ENCODE measurements at places on chromosomes 1 and 21.

- DNase-seq = no peak
Observed at GRCh38 chr1:169110689-169111447, 4.4 kb downstream of the ATP1B1 start.

DNA sequence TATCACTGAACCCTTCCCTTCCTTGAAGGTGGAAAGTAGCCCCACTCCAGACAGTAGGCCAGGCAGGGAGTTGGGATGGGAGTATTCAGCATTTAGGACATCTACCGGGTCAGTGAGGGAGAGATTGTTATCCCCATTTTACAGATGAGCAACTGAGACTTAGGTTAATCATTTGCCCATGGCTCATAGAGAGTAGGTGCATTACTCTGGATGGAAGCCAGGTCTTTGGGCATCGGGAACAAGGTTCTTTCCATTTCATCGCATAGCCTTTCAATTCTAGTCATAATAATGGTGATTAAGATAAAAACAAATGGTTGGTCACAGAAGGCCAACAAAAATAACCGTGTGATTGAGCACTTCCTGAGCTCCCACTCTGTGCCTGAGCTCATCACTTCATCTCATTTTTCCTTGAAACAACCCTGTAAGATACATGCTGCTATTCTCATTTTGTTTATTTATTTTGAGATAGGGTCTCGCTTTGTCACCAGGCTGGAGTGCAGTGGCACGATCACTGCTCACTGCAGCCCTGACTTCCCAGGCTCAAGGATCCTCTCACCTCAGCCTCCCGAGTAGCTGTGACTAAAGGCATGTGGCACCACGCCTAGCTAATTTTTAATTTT lies 64.8 kb downstream of the NAV1 start:
- no peak for DNase-seq

DNA sequence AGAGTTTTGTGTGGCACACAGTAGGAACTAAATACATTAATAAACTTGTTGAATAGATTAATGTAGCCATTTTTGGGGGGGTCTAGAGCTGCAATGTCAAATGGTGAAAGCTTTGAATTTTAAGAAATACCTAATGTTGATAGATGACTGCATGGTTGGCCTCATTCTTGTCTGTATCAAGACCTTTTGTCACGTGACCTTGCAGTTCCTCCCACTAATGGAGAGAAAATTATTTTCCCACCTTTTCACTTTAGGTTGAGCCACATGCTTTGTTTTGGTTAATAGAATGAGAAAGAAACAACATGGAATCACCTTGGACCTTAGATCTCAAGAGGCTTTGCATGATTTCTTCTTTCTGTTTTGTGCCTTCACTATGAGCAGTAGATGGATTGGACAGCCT lies 223.6 kb upstream of the DEPDC1 start:
- no peak for DNase-seq

DNA sequence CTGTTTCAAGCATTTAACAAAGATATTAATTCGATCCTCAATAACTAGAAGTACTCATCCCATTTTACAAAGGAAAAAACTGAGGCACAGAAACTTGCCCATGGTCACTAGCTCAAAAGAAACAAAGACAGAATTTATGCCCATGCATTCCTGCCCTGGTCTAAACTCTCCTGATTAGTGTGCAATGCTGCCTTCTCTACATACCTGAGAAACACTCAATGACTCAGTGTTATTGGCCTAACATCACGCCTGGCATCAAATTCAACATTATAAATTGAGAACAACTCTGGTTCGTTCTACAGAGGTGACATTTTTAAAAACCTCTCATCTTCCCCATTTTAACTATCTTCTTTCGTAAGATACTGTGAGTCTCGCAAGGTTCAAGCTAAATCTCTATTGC lies 5.2 kb downstream of the APP start:
- DNase-seq = no peak

- no peak for DNase-seq
Observed at GRCh38 chr1:174974711-174975119, 25.0 kb upstream of the CACYBP start.

- DNase-seq = no peak
Observed at GRCh38 chr1:111604931-111605330, 14.7 kb upstream of the RAP1A start.

DNA sequence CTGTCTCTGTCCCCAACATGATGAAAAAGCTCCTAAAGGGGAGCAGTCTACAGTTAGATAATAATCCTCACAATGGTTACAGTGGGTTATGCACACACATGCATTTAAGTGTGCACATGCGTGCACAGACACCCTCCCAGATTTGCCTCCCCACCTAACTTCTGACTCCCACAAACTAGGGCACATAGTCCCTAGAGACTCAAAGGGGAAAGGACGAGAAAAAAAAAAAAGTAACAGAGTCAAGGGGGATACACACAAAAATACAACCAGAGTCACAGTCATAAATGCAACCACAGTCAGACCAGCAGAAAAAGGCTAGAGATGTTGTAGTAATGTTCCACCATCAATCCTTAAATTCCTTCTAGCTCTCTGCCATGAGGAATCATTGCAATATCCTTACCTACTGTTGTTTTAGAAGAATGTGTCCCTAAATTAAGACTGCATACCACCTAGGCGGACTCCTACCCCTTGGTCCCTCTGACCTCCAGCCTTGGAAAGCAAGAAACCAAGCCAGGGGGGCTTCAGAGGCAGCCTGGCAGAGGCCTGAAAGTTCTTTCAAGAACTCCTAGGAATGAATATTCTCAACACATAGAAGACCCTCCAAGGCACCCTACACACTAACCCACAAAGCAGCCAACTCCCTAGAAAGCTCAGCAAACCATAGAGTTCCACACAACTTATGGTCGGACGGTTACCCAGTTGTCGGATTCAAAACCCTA lies 1.3 kb downstream of the CRTC2 start:
- no peak for DNase-seq

DNA sequence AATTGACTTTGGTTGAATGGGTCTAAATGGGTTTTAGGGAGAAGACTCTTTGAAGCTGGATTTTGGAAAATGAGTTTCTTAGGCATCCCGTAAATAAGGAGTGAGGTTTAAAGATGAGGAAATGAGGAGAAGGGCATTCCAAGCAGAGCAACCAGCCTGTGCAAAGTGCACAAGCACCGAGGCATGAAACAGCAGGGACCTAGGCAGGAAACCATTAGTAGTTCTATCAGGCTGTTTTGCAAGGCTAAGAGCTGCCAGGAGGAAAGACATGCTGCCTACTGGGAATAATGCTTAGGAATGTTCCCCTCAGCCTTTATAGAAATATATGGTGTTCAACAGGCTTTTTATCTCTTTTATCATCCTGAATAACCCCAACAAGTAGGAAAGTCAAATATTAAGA lies 153.1 kb upstream of the FGGY start:
- DNase-seq = no peak

DNA sequence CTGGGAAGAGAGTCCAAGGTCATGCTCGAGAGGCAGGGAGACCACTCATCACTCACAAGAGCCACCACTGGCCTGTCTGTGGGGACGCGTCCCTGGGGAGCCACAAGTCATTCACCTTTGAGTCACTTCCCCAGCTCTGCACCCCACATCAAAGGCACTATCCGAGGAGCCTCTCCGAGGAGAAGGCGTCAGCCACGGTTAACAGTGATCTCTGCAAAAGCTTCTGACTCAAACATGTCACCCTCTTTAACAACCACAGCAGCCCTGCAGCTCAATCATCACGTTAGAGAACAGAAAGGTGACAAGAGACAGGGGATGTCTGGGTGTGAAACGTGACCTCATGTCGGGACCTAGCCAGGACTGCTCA lies 9.0 kb downstream of the LRRC47 start:
- DNase-seq = no peak

GRCh38 chr1:209900734-209901133 lies 37.3 kb upstream of the SYT14 start:
- DNase-seq = no peak

DNA sequence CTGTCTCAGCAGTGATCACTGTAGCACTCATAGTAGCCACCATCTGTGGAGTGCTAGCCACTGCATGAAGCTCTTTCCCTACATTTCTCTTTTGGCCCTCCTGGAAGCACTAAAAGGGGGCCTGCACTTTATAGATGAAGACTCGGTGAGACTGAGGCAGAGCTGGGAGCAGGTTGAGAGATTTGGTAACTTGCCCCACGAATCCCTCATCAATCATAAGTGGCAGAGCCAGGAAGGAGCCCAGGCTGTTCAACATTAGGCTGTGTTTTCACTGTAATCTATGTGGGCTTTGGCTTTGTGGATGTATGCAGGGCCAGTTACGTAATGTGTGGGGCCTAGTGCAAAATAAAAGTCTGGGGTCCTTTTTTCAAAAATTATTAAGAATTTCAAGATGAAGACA lies 13.3 kb upstream of the ETV3 start:
- DNase-seq = no peak

GRCh38 chr21:43849532-43850299 lies 15.3 kb upstream of the AGPAT3 start:
- no peak for DNase-seq

- DNase-seq = no peak
Observed at GRCh38 chr1:9465640-9466039, 73.6 kb upstream of the SLC25A33 start.

- DNase-seq = no peak
Observed at GRCh38 chr1:59978511-59978910, 51.9 kb upstream of the CYP2J2 start.

DNA sequence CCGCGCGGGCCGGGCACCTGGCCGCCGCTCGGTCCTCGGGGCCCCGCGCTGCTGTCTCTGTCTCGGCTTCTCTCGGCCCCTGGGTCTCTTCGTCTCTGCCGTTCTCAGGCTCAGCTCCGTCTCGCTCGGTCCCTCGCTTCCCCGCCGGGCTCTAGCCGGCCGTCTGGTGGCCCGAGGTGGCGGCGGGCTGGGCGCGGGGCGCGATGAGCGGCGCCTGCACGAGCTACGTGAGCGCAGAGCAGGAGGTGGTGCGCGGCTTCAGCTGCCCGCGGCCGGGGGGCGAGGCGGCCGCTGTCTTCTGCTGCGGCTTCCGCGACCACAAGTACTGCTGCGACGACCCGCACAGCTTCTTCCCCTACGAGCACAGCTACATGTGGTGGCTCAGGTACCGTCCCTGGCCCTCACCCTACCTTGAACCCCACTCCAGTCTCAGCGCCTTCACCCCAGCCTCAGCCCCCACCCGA lies 355 bp downstream of the SHISAL2A start:
- DNase-seq = peak; percentile 49

GRCh38 chr1:112818990-112819689 lies 104.0 kb upstream of the PPM1J start:
- DNase-seq = no peak

- DNase-seq = no peak
Observed at GRCh38 chr1:235939480-235939775, 72.7 kb upstream of the LYST start.

- DNase-seq = no peak
Observed at GRCh38 chr1:117629625-117630422, 24.0 kb downstream of the TENT5C start.

DNA sequence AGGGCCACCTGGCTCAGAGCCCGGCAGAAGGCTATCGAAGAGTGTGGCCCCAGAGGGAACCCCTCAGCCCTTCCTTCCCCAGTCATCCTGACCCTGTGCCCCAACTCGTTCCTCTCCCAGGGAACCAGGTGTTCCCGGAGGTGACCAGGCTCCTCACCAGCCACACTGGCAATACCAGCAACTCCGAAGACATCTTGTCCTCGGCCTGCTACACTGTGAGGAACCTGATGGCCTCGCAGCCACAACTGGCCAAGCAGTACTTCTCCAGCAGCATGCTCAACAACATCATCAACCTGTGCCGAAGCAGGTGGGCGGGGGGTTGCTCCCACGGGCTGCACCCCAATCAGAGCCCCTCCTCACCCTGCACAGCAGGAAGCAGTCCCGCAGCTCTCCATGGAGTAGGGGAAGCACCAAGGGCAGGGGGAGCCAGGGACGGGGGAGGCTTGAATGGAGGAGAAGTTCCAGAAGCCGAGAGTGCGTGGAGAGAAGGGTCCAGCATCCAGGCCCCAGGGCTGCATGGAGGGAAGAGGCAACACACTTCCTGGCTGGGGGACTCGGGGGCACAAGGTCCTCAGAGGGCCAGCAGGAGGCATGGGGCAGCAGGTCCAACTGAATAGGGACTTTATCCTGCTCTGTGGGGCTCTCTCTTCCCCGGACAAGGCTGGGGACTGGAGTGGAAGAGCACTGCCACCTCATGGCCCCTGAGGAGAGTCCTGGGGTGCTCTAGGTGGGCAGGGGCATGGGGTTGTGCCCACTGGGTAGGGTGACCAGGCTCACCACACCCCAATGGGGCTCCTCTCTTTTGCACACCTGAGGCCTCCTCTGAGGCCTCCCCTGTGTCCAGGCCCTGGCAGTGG lies 41.7 kb downstream of the PKP1 start:
- DNase-seq = no peak

DNA sequence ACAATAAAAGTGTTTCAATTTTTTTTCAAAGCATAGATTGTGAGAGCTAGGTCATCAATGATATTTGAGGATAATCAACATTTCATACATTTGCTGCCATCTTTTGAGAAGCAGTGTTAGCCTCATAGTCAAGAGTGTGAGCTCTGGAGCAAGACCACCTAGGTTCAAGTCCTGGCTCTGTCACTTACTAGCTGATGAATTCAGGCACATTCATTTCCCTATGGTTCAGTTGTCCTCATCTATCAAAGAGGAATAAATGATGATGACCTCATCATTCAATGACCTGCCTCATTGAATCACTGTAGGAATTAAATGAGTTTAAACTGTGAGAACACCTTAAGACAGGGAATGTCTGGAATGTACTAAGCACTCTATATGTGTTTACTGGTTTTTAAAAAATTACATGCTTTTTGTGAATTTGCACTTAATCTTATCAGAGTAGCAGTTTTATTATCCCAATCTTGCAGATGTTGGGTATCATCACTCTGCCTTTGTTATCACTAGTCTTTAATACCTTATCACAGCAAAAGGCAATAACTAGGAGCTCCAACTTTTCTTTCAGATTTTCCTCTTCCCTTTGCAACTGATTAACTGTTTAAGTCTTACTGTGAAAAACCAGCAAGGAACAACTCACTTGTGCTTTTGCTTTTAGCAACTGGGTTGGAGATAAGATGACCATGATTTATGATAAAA lies 47.4 kb downstream of the SLC30A10 start:
- no peak for DNase-seq

- DNase-seq = no peak
Observed at GRCh38 chr1:193614817-193615216, 428.4 kb upstream of the B3GALT2 start.

GRCh38 chr1:183159960-183160359 lies 26.1 kb upstream of the LAMC2 start:
- DNase-seq = no peak

GRCh38 chr1:230109066-230109465 lies 42.0 kb downstream of the GALNT2 start:
- DNase-seq = no peak

- no peak for DNase-seq
Observed at GRCh38 chr1:227766015-227766634, 30.9 kb downstream of the SNAP47 start.

DNA sequence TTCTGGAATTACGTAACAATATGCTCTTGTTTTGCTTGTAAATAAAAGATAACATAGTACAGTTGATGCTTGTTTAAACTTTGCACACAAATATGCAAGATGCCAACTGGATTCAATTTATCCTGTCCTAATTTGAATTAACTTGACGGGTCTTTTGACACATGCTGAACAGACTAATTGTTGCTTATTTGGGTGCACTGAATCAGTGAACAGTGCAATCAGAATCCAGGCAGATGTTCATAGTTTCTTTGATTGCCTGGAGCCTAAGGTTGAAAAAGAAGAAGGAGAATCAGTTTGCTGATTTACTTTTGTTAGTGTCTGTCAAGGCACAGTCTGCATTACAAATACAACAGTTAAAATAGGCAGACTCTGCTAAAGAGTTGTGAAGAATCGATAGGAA lies 307.9 kb downstream of the COL11A1 start:
- DNase-seq = no peak

GRCh38 chr1:172763057-172763456 lies 104.2 kb downstream of the FASLG start:
- DNase-seq = no peak

Data from WTC11 (cell line).